Testis (tissue), 5 donors: ENCODE measurements at places on chromosomes 11 and 22. TPM values are rescaled to one million over a fixed set of nuclear protein-coding genes. Genes with fewer than 3 reads are reported as not detected.

RBX1 gene
- 47.1 TPM for total RNA-seq

PLAAT2 gene
- 0.43 TPM for total RNA-seq

SLC37A2 gene
- 3.0 TPM for total RNA-seq

DNA sequence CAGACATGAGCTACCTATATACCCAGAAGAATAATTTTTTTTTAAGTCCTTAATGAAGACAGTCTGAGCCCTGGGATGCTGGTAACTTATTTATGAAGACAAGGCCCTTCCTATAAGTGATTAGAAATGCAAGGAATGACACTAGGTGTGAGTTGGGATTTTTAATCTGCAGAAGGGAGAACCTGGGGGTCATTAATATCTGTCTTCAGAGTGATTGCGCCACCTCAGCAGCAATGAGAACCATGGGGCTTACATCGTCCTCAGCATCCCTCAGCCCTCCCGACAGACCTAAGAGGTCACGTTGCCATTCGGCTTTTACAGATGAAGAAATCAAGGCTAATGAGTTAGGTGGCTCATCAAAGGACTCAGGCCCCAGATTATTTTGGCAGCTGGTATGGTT lies 55.6 kb downstream of the MCM5 start:
- no peaks in the 10 kb centered on the region for H3K4me1 ChIP-seq
- H3K27me3 ChIP-seq = no peaks in the 10 kb centered on the region
- no peak for DNase-seq
- H3K4me3 ChIP-seq = no peak overlapping the region
- H3K27ac ChIP-seq = no peak overlapping the region

DNA sequence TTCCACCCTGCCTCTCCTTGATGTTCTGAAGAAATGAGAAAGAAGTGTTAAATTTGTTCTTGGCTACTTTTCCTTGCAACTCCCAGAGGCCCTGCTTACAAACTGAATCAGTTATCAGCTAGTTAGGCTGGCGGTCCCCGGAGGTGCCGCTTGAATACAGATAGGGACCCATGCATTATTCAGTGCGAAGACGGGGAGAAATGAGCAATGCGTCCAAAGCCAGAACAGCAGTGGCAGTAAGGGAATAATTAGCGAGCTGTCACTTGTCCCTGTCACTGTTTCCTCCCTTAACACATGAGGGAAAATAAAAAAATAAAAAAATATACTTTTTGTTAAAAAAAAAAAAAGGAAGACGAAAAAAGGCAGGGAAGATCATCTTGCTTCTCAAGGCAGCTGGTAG lies 528.1 kb downstream of the MN1 start:
- no peaks in the 10 kb centered on the region for H3K27me3 ChIP-seq
- H3K4me3 ChIP-seq = no peak overlapping the region

GRCh38 chr11:31243706-31244105 lies 125.8 kb downstream of the DCDC1 start:
- no peak for DNase-seq
- H3K4me3 ChIP-seq = no peak overlapping the region
- no peaks in the 10 kb centered on the region for H3K27me3 ChIP-seq

GRCh38 chr11:65546217-65546958 lies 11.8 kb downstream of the LTBP3 start:
- peak; percentile 89 for DNase-seq
- no peaks in the 10 kb centered on the region for H3K27me3 ChIP-seq
- peaks cover 2% of the 10 kb centered on the region for H3K4me1 ChIP-seq
